ENCODE measurements at places on chromosomes 4 and X. TPM values are rescaled to one million over a fixed set of nuclear protein-coding genes. Genes with fewer than 3 reads are reported as not detected.
A peak's percentile ranks its signal among the peaks of the same experiment; 100 is the strongest.

DNA sequence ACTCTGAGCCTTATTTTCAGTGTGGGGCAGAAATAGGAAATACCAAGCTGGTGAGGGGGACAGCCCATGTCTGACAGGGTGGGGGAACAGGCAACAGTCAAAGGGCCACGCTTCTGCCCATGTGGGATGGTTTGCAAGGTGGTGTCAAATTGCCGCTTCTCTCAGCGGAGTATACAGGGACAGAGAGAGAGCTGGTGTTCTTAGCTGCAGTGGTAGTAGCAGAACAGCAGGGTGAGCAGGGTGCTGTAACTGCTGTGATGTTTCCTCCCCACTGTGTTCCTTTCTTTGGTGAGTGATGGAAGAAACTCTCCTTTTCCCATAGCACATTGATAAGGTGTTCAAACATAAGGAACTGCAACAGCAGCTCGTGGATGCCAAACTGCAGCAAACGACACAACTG, 37.9 kb downstream of the RBBP7 start:
- no peak overlapping the region for H3K27ac ChIP-seq
- H3K27me3 ChIP-seq, result no peaks in the 10 kb centered on the region
- peaks cover 16% of the 10 kb centered on the region for H3K4me1 ChIP-seq
- DNase-seq, result no peak
- H3K36me3 ChIP-seq, result no peaks in the 10 kb centered on the region

- H3K4me3 ChIP-seq, result peak overlapping the region; percentile 61
- H3K27me3 ChIP-seq, result no peaks in the 10 kb centered on the region
- peaks cover 2% of the 10 kb centered on the region for H3K4me1 ChIP-seq
- no peaks in the 10 kb centered on the region for H3K36me3 ChIP-seq
- DNase-seq, result peak; percentile 73
Measured at GRCh38 chrX:55488593-55489313, 895 bp downstream of the USP51 start.

DNA sequence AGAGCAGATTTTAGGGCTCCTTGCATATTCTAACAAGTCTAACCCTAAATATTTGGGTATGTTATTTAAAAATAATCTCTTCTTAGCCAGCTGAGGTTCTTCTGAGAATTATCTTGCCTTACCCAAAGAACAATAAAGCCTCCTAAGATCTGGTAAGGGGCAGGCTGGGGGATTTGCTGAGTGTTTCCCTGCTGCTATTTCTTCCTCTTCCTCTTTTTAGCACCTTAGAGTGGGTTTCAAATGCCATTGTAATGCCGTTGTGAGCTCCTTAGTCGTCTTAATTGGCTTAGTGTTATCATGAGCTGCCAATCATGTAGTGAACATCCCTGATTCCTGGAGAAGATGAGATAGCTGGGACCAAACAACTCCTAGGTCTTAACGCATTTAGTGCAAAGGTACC, 15.4 kb downstream of the STOX2 start:
- H3K27me3 ChIP-seq, result no peaks in the 10 kb centered on the region
- no peak overlapping the region for H3K4me3 ChIP-seq
- no peak overlapping the region for H3K27ac ChIP-seq
- DNase-seq, result no peak
- H3K36me3 ChIP-seq, result no peaks in the 10 kb centered on the region

DNA sequence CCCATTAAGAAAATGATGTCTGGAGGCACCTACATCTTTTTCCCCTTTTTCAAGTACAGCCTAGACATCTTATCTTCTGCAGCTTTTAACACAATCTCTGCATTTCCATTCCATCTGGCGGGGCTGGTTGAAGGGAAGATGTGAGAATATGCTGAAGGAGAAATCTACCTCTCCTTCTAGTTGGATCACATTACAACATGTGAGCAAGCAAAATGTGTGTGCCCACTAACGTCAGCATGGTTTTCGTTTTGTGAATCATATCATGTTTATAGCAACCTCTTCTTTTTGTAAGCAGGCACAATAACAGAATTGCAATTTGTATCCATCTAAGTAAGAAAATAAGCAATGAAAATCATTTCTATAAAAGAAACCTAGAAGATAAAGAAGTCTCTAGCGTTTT, 28.9 kb upstream of the MID1 start:
- no peak for DNase-seq
- no peaks in the 10 kb centered on the region for H3K27me3 ChIP-seq
- H3K36me3 ChIP-seq, result no peaks in the 10 kb centered on the region
- no peak overlapping the region for H3K4me3 ChIP-seq

GRCh38 chrX:2313864-2314640, 186.7 kb downstream of the DHRSX start:
- no peak overlapping the region for H3K27ac ChIP-seq
- H3K4me1 ChIP-seq, result no peaks in the 10 kb centered on the region
- H3K27me3 ChIP-seq, result no peaks in the 10 kb centered on the region
- no peak overlapping the region for H3K4me3 ChIP-seq
- no peaks in the 10 kb centered on the region for H3K36me3 ChIP-seq
- DNase-seq, result no peak

DNA sequence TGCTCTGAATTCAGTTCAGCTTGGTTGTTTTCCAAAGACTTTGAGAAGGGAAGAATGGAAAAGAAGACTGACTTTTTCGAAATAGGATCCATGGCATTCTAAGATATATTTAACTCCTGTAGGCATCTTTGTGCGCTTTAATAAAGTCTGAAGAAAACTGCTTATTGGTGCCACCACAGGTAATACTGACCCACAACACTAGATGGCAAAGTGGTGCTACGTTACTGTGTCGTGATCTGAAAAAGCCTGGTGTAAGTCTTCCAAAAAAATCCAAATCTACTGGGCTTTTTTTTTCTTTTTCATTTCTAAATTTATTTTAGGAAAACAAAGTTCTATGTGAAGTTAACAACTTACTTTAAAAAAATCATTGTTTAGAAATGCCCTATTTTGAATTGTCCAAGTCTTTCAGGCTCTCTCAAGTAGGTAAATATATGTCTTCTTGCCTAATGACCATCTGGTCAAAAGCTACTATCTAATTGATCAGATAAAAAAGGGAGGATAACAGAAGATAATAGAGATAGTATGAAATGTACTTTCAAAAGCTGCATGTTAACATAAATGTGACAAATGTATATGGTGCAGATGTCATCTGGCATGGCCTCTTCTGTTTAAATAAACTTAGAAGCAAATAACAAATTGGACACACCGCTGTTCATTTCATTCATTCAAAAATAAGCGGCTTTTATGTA, 47.0 kb upstream of the MID1IP1 start:
- H3K4me1 ChIP-seq, result no peaks in the 10 kb centered on the region
- H3K27me3 ChIP-seq, result peaks cover 2% of the 10 kb centered on the region
- H3K27ac ChIP-seq, result no peak overlapping the region
- H3K36me3 ChIP-seq, result no peaks in the 10 kb centered on the region

DNA sequence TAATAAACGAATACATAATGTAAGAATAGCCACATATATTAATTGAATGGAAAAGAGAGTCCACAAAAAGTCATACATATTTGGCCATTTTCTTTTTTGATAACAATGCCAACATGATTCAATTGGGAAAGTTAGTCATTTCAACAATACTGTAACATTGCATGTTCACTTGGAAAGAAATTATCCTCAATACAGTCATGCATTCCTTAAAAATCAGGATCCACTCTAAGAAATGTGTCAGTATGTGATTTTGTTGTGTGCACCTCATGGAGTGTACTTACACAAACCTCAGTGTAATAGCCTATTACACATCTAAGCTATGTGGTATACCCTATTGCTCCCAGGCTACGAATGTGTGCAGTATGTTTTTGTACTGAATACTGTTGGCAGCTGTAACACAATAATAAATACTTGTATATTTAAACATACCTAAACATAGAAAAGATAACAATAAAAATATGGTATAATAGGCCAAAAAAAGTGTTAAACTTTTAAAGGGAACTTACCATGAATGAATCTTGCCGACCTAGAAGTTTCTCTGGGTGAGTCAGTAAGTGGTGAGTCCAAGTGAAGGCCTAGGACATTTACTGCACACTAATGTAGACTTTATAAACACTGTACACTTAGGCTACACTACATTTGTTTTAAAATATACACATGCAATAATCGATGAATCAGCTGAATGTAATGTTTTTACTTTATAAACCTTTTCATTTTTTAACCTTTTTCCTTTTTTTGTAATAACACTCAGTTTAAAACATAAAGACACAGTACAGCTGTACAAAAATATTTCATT, 806.8 kb downstream of the PCDH18 start:
- no peak overlapping the region for H3K27ac ChIP-seq
- H3K36me3 ChIP-seq, result no peaks in the 10 kb centered on the region
- H3K4me3 ChIP-seq, result no peak overlapping the region
- no peaks in the 10 kb centered on the region for H3K27me3 ChIP-seq
- no peak for DNase-seq
- no peaks in the 10 kb centered on the region for H3K4me1 ChIP-seq

DNA sequence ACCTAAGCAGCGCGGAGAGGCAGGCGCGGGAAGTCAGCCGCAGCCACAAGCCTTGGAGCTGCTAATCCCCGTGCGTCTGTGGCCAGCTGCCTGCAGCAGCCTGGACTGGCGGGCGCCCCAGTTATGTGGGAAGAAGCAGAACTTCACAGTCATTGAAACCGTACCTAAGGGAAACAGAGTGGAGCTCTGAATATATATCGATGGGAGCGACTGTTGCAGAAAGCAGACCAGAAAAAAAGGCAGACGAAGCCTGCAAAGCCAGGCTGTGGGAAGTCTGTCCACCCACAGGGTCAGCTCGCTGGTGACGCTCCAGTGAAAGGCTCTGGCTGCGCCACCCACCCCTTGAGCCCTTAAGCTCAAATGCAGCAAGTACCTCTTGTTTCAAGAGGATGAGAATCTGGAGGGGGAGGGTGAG, 24.7 kb downstream of the KCNE5 start:
- no peaks in the 10 kb centered on the region for H3K36me3 ChIP-seq
- DNase-seq, result no peak
- no peak overlapping the region for H3K4me3 ChIP-seq
- H3K27me3 ChIP-seq, result peaks cover 11% of the 10 kb centered on the region
- H3K27ac ChIP-seq, result no peak overlapping the region

DNA sequence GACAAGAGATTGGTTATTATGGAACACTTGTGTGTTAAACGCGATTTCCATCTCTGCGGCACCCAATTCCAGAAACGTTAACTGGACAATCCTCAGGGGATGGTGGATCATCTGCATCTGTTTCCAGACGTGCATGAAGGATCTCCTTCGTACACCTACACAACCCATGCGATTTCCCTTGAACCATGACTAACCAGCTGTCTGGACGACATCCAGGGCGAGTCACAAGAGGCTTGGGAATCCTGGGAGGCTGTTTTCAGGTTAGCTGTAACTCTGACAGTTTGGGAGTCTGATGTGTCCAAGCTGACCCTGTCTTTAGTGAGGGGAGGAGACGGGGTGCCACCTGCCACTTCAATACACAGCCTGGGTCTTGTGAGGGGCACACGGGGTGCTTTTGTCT, 84.5 kb downstream of the GATB start:
- H3K27me3 ChIP-seq, result no peaks in the 10 kb centered on the region
- H3K4me1 ChIP-seq, result peaks cover 6% of the 10 kb centered on the region
- peak; percentile 41 for DNase-seq
- no peaks in the 10 kb centered on the region for H3K36me3 ChIP-seq
- H3K4me3 ChIP-seq, result no peak overlapping the region
- no peak overlapping the region for H3K27ac ChIP-seq

The UGT2B11 gene
- polyA plus RNA-seq, result not detected

The BEX5 gene
- 0.73 TPM for polyA plus RNA-seq

The SHOX gene
- polyA plus RNA-seq, result not detected

The SPIN3 gene
- polyA plus RNA-seq, result 3.0 TPM

The HMGN5 gene
- polyA plus RNA-seq, result 0.95 TPM
